ENCODE measurements at places on chromosomes 12 and 14.
A peak's percentile ranks its signal among the peaks of the same experiment; 100 is the strongest.

DNA sequence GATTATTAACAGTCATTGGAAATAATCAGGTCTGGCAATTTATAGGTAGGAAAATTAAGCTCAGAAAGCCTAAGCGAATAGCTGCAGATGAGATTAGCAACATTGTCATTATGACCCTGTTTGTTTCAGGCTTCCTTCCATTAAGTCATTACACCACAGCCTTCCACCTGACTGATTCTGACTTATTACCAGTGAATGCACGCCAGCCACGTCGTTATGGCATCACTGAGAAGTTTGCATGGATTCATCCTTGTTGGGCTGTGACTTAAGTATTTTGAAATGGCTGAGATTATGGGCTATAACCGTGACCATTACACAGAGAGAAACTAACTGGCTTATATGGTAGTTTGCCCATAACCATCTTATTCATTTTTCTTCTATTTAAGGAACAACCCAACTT, 18.6 kb downstream of the RASSF8 start:
- no peak for DNase-seq

DNA sequence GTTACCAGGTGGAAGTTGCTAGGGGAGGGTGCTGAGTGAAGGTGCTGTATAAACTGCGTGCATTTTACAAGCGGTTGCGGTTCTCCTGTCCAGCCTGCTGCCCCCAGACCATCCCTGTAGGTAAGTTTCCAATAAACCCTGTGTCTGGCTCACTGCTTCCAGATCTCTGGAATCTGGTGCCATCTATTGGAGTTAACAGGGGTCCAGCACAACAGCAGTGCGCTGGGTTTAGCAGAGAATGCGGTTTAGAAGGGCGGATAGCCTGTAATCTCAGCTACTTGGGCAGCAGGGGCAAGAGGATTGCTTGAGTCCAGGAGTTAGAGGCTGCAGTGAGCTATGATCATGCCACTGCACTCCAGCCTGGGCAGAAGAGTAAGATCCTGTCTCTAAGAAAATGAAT, 4.9 kb downstream of the AACS start:
- no peak for DNase-seq

GRCh38 chr14:23302290-23303225, at the start of gene PPP1R3E:
Gene PPP1R3E, minus strand, starts transcription at chr14:23302859. Its CDS starts 283 bp downstream, at chr14:23302576.
- peak; percentile 74 for DNase-seq

- DNase-seq, result no peak
Measured at GRCh38 chr14:103676881-103677675, 38.2 kb downstream of the XRCC3 start.

GRCh38 chr14:94868772-94869072, 98.8 kb upstream of the GSC start:
- no peak for DNase-seq

DNA sequence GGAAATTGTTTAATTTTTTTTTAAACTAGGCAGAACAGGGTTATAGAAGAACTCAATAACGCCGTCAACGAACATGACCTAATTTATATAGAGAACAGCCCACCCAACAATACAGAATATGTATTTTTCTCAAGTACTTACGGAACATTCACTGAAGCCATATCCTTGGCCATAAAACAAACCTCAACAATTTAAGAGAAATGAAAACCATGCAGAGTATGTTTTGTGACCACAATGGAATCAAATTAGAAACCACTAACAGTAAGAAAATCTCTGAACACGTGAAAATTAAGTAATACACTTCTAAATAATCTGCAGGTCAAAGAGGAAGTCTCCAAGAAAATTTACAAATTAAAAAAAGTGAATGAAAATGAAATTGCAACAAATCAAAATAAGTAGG, 9.4 kb downstream of the SART3 start:
- no peak for DNase-seq

- DNase-seq, result no peak
Measured at GRCh38 chr14:58078068-58078467, 73.9 kb downstream of the ARMH4 start.

- no peak for DNase-seq
Measured at GRCh38 chr14:92649934-92650545, 98.4 kb downstream of the LGMN start.

Measured in stimulated activated CD4-positive, alpha-beta T cell treated with anti-CD3 and anti-CD28 coated beads, TNF-alpha, amount 100 ng/mL, for 1 hour (primary cell).